ENCODE measurements at places on chromosomes 13 and 19. TPM values are rescaled to one million over a fixed set of nuclear protein-coding genes. Genes with fewer than 3 reads are reported as not detected.

The PRSS57 gene
- total RNA-seq: not detected

The INSL3 gene
- total RNA-seq: 2.9 TPM

- no peaks in the 10 kb centered on the region for H3K36me3 ChIP-seq
- H3K4me1 ChIP-seq: peaks cover 51% of the 10 kb centered on the region
- no peak overlapping the region for H3K27ac ChIP-seq
- no peaks in the 10 kb centered on the region for H3K27me3 ChIP-seq
These were observed 155.6 kb downstream of the TM9SF2 start for GRCh38 chr13:99656844-99657381.

DNA sequence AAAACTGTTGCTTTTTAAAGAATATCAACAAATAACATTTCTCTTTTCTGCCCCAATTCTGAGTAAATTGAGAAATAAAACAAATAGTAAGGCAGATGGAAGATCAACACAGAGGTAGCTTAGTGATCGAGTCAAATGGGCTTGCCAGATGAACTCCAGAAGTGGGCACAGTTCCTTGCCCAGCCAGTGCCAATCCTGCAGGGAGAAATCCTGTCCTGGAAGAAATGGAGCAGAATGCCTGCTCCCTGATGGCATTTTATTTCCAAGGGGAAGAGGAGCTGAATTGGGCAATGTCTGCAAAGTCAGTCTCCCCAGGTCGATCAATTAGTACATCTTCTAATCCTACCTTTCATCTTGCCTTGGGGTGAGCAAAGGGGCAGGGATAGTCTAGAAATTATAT is 225.3 kb downstream of the NHLRC3 start:
- H3K27ac ChIP-seq: no peak overlapping the region
- H3K4me3 ChIP-seq: no peak overlapping the region
- no peak for DNase-seq
- no peaks in the 10 kb centered on the region for H3K27me3 ChIP-seq

DNA sequence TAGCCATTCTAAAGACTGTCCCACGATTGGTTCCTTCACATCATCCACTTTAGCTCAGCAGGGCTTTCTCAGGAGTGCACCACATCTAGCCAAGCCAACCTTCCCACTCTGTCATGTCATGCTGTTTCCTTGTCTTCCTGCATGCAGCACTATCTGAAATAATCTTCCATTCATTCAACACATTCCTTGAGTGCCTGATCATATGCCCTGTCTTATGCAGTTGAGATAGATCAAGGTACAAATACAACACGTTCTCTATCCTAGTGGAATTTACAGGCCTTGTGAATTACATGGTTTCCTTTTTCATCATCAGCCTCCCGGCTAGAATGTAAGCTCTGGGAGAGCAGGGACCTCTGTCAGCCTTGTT is 6.8 kb upstream of the MRPS31 start:
- H3K4me1 ChIP-seq: peaks cover 23% of the 10 kb centered on the region
- H3K36me3 ChIP-seq: no peaks in the 10 kb centered on the region
- no peaks in the 10 kb centered on the region for H3K27me3 ChIP-seq
- H3K4me3 ChIP-seq: peak overlapping the region; percentile 16

GRCh38 chr19:58355908-58356765 is 2.8 kb upstream of the A1BG start:
- no peaks in the 10 kb centered on the region for H3K27me3 ChIP-seq
- H3K27ac ChIP-seq: no peak overlapping the region
- peak; percentile 12 for DNase-seq
- peaks cover 10% of the 10 kb centered on the region for H3K4me1 ChIP-seq

DNA sequence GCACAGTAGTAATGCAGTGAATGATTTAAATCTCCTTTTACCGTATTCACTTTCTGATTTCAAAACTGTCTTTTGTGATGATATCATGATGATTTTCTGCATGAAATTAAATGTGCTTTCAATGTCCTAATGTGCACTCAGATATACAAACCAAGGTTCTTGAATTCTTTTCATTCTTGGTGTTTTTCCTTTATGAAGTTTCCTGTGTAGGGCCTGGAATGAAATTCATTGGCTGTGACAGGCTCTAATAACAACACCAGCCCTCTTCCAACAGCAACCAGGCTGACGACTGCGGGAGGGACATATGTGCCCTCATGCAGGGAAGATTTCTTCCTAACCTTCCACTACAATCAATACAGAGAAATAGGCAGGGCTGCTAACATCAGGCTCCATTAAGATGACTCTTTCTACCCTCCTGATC is 1052.0 kb downstream of the DIAPH3 start:
- H3K27ac ChIP-seq: no peak overlapping the region
- no peaks in the 10 kb centered on the region for H3K4me1 ChIP-seq
- no peak overlapping the region for H3K4me3 ChIP-seq
- H3K27me3 ChIP-seq: no peaks in the 10 kb centered on the region
- DNase-seq: no peak

DNA sequence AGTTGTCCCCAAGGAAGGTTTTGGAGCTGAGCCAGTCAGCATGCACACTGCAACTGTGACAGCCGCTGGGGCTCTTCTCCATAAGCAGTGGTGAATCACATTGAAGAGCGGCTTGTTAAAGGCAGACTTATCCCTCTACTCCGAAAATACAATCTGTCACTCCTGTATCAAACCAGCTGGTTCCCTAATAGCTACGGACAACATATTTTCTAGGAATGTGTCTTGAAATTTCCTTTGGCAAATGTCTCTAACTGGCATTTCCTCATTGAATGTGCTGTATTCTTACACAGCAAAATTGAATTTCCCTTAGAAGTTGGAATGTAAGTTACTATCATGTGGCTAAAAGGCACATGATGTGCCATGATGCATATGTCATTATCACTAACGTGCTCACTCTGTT is 104.0 kb upstream of the GPR12 start:
- no peaks in the 10 kb centered on the region for H3K36me3 ChIP-seq
- H3K27ac ChIP-seq: no peak overlapping the region
- no peak for DNase-seq
- H3K4me3 ChIP-seq: no peak overlapping the region
- no peaks in the 10 kb centered on the region for H3K27me3 ChIP-seq

- peaks cover 91% of the 10 kb centered on the region for H3K36me3 ChIP-seq
- no peaks in the 10 kb centered on the region for H3K27me3 ChIP-seq
- DNase-seq: no peak
- H3K4me3 ChIP-seq: no peak overlapping the region
- no peak overlapping the region for H3K27ac ChIP-seq
- H3K4me1 ChIP-seq: peaks cover 61% of the 10 kb centered on the region
These were observed 10.5 kb downstream of the DDX39A start for GRCh38 chr19:14408491-14409145.

DNA sequence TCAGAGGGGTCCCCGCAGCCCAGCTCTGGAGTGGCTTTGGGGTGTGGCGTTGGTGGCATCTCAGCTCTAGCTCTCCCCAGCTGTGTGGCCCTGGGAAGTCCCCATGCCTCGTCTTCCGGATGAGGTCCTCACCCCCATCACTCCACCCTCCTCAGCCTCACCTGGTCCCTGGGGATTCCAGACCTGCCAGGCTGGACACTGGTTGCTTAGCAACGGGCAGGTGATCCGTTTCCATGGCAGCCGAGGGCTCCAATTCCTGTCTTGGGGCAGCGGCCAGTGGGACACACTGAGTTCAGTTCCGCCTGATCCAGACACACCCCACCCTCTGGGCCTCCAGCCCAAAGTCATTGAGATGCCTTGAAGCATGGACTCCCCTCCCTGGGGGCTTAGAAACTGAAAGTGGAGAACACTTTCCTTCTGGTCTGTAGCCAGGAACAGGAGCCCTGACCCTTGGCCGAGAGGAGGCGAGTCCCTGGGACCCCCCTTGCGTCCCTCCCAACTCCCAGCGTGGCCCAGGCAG is 7.7 kb upstream of the MISP start:
- no peaks in the 10 kb centered on the region for H3K27me3 ChIP-seq
- DNase-seq: no peak
- H3K4me1 ChIP-seq: no peaks in the 10 kb centered on the region

GRCh38 chr13:97276862-97277269 is 54.7 kb downstream of the MBNL2 start:
- no peak for DNase-seq
- no peak overlapping the region for H3K27ac ChIP-seq
- H3K4me3 ChIP-seq: no peak overlapping the region

DNA sequence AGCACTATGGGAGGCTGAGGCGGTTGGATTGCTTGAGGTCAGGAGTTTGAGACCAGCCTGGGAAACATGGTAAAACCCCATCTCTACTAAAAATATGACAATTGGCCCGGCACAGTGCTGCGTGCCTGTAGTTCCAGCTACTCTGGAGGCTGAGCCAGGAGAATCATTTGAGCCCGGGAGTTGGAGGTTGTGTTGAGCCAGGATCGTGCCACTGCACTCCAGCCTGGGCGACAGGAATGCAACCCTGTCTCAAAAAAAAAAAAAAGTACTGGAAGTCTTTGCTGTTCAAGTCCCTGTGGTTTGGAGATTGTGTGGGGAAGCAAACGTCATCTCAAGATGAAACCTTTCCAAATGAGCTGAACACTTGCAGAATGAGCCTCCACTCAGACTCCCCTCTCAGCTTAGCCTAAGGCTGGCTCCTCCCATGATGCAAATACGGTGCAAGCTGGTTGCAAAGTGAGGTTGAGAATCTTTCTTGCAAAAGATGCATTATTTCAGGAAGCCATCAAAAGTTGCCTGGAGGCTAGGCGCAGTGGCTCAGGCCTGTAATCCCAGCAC is 46.2 kb downstream of the MYO9B start:
- no peak overlapping the region for H3K4me3 ChIP-seq
- H3K27me3 ChIP-seq: no peaks in the 10 kb centered on the region
- H3K27ac ChIP-seq: no peak overlapping the region
- no peak for DNase-seq
- H3K4me1 ChIP-seq: peaks cover 31% of the 10 kb centered on the region

GRCh38 chr13:42272115-42272803 is at the start of gene AKAP11:
TSS of gene AKAP11 (plus strand) at chr13:42272152. CDS start at chr13:42286349, 14,197 bp downstream.
- H3K27ac ChIP-seq: peak within 1 kb of the TSS; percentile 94
- DNase-seq: no peak
- H3K4me3 ChIP-seq: peak within 1 kb of the TSS; percentile 88
- H3K27me3 ChIP-seq: no peaks in the 10 kb centered on the region
- H3K36me3 ChIP-seq: no peaks in the 10 kb centered on the region

DNA sequence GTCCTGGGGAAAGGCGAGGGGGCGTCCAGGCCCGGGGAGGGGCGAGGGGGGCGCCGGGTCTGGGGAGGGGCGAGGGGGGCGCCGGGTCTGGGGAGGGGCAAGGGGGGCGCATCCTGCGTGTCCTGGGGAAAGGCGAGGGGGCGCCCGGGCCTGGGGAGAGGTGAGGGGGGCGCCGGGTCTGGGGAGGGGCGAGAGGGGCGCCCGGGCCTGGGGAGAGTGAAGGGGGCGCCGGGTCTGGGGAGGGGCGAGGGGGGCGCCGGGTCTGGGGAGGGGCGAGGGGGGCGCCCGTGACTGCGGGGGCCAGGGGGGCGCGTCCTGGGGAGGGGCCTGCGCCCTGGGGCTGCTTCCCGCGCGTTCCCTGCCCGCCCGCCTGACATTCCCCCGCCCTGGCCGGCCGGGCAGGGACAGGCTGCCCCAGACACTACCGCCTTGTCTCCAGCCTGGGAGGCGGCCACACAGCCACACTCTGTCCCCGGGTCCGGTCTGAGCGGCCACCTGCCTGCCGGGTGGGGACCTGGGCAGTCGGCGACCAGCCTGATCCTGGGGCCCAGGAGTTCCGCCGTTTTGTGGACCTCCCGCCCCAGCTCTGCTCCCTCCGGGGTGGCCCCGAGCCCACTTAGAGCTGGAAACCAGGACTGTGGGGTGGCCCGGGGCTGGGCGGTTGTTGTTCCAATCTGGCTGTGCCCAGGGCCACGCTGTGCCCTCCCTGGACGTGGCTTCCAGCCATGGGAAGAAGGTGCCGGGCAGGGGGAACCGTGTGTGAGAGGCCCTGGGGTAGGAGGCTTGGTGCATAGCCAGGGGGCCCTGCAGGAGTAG is 11.8 kb downstream of the PALM start:
- no peak overlapping the region for H3K27ac ChIP-seq
- no peaks in the 10 kb centered on the region for H3K36me3 ChIP-seq
- no peaks in the 10 kb centered on the region for H3K27me3 ChIP-seq

DNA sequence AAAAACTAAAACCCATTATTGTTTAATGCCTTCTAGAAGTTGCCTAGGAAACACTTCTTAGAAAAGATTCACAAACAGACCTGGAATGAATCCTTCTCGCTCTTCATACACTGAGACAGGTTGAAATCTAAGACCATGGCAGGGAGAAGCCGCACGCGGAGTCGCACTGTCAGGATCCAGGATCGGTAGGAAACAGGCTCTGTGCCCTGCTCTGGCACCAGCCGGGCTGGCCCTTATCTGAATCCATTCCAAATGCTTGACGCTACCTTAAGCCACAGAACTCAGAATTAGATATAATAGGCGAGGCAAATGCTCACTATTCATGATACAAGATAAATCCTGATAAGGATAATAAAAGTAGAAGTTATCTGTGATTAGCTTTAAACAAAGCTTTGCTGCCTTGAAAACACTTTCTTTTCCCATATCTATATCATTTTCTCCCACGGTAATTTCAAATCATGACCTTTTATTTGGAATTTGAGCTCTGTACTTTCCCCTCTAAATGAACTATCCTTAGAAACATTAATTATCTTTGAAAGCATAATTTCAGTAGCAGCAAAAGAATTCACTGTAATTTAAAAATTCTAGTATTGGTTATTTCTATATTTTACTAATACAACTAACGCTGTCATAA is 385.6 kb downstream of the IRS2 start:
- DNase-seq: no peak
- no peak overlapping the region for H3K27ac ChIP-seq
- H3K4me3 ChIP-seq: no peak overlapping the region
- no peaks in the 10 kb centered on the region for H3K27me3 ChIP-seq
- H3K36me3 ChIP-seq: no peaks in the 10 kb centered on the region

DNA sequence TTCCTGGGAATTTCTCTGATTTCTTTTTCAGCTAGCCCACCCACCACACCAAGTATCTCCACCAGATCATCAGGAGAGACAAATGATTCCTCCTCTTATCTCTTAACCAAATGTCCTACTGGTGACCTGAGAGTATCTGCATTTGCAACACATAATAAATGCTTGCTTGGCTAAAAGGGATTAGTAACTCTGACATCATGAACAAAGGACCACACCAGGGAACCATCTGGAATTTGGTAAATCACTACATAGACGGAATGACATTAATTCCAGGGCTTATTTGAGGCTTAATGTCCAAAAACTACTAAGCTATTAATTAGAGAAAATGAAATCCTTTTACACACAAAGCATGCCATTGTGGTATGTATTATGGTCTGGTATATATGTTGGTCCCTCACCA is 139.0 kb downstream of the RAP2A start:
- DNase-seq: no peak
- no peaks in the 10 kb centered on the region for H3K36me3 ChIP-seq
- H3K4me3 ChIP-seq: no peak overlapping the region

- DNase-seq: no peak
- H3K27me3 ChIP-seq: no peaks in the 10 kb centered on the region
- no peaks in the 10 kb centered on the region for H3K4me1 ChIP-seq
- no peak overlapping the region for H3K27ac ChIP-seq
- H3K4me3 ChIP-seq: no peak overlapping the region
- no peaks in the 10 kb centered on the region for H3K36me3 ChIP-seq
These were observed 523.2 kb upstream of the HTR2A start for GRCh38 chr13:47420020-47420419.

All from CD8-positive, alpha-beta memory T cell (primary cell).